Eye (tissue), 1 donor: ENCODE measurements at places on chromosomes 3 and 15.

GRCh38 chr3:155106119-155106518 is 26.0 kb downstream of the MME start:
- DNase-seq = no peak

- DNase-seq = no peak
Measured at GRCh38 chr3:193882091-193882490, 253.9 kb upstream of the HES1 start.

DNA sequence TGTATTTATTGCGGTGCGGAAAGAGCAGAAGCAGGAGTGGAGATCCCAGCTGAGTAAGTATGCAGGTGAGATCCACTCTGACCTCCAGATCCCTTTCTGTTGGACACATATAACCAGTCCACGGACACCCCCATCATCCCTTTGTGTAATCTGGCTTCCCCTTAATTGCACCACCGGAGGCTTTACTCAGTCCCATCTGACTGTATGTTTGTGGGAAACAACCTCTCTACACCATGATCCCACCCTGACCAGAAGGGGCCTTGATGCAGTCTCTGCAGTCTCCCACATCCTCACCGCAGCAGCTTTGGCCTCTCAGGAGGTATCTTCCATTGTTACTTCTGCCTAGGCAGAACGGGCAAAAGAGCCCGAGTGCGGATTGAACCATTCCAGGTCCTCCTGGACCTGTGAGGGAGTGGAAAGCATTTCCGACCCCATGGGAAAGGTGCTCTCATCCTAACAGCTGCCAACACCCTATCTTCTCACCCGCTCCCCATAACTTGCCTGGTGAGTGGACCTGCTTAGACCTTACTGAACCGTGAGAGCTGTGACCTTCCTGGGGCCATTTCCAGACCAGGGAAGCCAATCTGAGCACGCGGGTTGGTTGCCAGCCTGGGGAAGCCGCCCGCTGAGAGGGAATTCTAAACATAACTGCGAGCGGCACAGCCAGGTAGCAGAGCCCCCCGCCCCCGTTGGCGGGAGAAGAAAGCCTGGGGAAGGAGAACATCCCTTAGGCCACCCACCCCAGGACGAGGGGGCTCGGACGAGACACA is 1.1 kb downstream of the SLCO2A1 start:
- DNase-seq = peak; percentile 38

- DNase-seq = no peak
Measured at GRCh38 chr3:164306042-164306441, 772.3 kb downstream of the SI start.

DNA sequence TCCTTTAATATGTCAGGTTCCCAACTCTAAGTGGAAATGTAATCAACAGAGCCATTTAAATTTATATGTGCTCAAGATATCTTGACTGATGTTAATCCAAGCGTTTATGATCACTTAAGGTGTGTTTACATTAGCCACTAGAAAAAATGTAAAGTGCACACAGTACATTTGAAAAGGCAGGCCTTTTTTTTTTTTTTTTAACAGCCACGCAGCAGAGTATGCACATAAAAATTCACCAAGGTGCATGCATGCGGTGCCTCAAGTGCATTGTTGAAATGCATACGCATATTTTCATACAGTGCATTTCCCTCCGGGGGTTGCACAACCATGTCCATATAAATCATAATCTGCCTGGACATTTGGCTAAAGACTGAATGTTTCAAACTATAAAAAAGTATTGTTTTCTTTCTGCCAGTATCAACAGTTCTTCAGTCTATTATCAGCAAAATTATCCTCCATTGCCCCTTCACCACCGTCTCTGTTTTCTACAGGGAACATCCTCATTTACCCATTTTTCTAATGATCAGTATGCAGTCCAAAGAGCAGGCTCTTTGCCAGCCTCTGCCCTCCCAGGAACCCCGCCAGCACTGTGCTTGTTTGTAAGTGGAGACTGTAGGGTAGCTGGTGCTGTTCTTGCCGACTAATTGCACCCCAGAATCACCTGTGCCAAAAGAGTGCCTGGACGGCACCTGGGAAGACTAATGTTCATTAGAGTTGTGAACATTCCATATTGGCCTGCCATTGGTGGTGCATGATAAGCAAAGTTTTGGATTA is 611.2 kb upstream of the CFAP20DC start:
- DNase-seq = no peak

GRCh38 chr3:180747805-180748361 is 68.6 kb upstream of the CCDC39 start:
- DNase-seq = peak; percentile 17

GRCh38 chr3:63585927-63586326 is 66.5 kb upstream of the SNTN start:
- no peak for DNase-seq

DNA sequence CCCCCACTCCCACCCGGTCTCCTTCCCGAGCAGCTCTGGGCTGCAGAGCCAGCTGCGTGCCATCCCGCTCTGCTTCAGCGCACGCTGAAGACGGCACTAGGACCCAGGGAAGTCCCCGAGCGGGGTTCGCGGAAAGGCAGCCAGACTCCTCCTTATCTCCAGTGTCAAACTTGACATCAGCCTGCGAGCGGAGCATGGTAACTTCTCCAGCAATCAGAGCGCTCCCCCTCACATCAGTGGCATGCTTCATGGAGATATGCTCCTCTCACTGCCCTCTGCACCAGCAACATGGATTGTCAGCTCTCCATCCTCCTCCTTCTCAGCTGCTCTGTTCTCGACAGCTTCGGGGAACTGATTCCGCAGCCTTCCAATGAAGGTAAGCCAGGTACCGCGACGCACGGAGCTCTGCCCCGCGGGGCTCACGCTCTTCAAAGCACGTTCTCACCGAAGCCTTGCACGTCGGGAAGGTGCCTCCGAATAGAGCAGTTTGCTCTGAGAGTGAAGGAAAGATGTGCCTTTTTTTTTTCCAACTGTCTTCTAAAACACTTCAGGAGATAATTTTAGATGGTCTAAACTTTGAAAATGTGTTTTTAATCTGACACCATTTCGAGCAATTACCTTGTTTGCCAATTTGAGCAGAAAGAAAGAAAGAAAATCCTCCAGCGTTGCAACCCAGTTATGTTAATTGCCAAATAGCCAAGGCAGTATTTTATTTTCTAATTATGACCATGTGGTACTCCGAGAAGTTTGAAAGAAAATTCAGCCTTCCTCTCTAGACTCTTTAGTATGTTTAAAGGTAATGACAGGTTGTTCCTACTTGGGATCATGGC is at the start of gene EPHA3:
EPHA3 (plus strand) TSS at position 161 of the 830 bp plus-strand sequence; CDS start at position 289, 128 bp downstream.
- peak; percentile 94 for DNase-seq

DNA sequence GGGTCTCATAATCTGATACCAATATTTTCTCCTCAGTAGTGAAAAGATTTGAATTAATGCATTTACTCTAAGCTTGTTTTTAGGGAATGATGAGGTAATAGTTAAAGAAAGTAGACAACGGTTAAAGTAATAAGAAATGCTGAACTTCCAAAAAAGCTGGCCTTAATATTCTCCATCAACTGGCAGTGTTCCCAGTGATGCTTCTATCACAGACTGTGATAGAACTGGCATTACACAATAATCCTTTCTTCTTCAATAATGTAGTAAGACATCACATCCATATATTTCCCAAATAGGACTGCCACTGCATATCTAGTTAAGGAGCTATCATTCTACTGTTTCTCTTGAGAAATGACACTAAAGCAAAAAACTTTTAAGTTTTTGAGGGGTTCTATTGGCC is 188.7 kb downstream of the IL5RA start:
- no peak for DNase-seq

- DNase-seq = no peak
Measured at GRCh38 chr15:95995375-95996168, 334.9 kb upstream of the NR2F2 start.

GRCh38 chr3:150278843-150279381 is 129.2 kb upstream of the TSC22D2 start:
- DNase-seq = no peak

GRCh38 chr3:125141596-125142419 is 70.7 kb downstream of the SLC12A8 start:
- DNase-seq = peak; percentile 84

GRCh38 chr3:53169832-53170324 is 8.9 kb downstream of the PRKCD start:
- DNase-seq = no peak

- peak; percentile 64 for DNase-seq
Measured at GRCh38 chr15:74937272-74937589, 642 bp downstream of the COX5A start.

DNA sequence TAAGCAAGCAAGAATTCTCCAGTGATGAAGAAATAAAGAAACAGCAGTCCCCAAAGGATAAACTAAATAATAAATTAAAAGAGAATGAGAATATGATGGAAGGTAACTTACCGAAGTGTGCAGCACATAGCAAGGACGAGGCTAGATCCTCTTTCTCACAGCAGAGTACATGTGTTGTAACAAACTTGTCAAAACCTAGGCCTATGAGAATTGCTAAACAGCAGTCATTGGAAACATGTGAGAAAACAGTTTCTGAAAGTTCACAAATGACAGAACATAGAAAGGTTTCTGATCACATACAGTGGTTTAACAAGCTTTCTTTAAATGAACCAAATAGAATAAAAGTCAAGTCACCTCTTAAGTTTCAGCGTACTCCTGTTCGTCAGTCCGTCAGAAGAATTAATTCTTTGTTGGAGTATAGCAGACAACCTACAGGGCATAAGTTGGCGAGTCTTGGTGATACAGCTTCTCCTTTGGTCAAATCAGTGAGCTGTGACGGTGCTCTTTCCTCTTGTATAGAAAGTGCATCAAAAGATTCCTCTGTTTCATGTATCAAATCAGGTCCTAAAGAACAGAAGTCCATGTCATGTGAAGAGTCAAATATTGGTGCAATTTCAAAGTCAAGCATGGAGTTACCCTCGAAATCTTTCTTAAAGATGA is 4.5 kb upstream of the SCG5 start:
- DNase-seq = no peak

DNA sequence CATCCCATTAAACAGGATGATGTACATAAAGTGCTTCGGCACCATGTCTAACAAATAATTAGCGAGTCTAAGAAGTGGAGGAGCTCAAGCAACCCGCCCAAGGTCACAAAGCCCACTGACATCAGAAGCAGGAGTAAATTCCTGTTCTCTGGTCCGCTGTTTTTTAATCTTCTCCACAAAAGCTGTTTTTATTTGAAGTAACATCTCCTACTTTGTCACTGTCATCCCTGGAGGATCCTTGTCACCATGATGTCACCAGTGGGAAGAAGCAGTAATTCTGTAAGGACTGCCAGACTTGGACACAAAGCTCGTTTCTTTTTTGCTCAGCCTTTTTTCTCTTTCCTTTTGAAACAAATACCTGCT is 216.2 kb downstream of the STT3B start:
- DNase-seq = no peak

DNA sequence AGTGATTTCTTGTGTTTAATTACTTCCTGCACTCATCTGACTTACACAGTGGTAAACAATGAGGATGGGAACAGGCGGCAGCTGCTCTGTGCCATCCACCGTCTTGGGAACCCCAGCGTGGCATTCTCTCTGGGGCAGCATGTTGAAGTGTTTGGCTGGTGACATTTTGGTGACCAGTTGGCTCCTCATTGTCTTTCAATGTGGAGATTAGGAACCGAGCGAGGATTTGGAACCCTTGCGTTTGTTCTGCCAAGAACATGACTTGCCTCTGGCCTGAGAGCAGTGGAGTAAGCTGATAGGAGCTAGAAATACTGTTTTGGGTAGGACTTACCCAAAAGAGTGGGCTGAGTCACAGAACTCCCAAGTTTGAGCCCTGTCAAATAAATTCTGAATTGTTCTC is 88.8 kb downstream of the IGF1R start:
- no peak for DNase-seq

GRCh38 chr3:100044369-100044768 is 69.9 kb downstream of the FILIP1L start:
- DNase-seq = no peak

GRCh38 chr3:128482666-128483656 is 10.0 kb downstream of the GATA2 start:
- DNase-seq = peak; percentile 77

DNA sequence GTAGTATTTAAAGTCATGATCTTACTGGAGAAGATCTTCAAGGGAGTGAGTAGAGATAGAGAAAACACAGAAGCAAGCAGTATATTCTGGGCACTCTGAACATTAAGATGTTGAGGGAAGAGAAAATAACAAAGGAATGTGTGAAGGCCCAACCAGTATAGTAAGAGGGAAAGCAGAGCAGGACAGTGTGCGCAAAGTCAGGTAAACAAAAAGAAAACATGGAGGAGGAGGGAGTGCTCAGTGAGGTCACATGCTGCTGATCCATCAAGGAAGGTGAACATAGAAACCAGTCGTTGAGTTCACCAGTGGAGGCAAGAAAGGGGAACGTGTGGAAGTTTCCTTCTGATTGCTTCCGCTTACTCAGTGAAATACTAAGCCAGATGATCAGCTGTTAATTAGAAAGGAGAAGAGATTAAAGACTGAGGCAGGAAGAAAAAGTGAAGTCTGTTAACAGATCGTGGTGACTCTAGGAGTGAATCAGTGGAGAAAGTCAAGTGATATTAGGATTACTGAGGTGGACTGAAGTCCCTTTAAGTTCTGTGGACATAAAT is 47.2 kb downstream of the OPA1 start:
- no peak for DNase-seq

GRCh38 chr3:31004025-31004678 is 109.7 kb upstream of the GADL1 start:
- no peak for DNase-seq

GRCh38 chr3:44970926-44971490 is 5.0 kb downstream of the ZDHHC3 start:
- no peak for DNase-seq

GRCh38 chr15:69857250-69857649 is 240.5 kb downstream of the TLE3 start:
- no peak for DNase-seq
